ENCODE measurements at places on chromosomes 5 and 9.
A peak's percentile ranks its signal among the peaks of the same experiment; 100 is the strongest.

DNA sequence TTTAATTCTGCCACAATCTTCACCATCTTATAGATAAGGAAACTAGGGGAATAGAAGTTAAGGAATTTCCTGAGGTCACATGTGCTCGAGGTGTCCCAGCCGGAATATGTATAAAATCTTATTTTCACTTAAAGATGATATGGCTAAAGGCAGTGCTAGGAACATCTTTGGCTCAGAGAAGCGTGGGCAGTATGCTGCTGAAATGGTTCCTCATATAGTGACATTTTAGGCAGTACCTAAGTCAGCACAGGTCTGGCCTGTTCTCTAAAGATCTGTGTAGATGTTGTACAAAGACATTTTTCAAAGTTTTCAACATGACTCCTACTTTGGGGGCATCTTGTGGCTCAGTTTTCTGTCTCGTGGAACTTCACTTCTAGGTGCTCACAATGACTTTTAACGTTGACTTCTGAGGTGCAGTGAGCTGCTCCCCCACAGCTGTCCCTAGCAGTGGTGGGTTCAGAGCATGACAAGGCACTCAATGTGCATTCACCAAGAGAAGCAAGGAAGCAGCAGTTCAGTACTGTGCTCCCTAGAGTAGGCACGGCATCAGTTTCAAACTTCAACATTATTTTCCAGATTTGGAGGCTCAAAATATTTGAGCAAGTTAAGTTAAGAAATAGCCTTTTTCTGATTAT is 40.3 kb downstream of the TNFAIP8 start:
- DNase-seq: no peak

- DNase-seq: no peak
Measured at GRCh38 chr9:78303377-78304062, 6.6 kb downstream of the PSAT1 start.

GRCh38 chr5:52802272-52802973 is 14.7 kb downstream of the ITGA1 start:
- no peak for DNase-seq

GRCh38 chr5:16665601-16666000 is 48.8 kb upstream of the RETREG1 start:
- peak; percentile 16 for DNase-seq

GRCh38 chr9:134993996-134994720 is 76.4 kb upstream of the FCN1 start:
- DNase-seq: no peak

GRCh38 chr9:135523521-135524129 is 2.4 kb downstream of the LCN1 start:
- DNase-seq: no peak

All from kidney (tissue), 22 donors.